GM23248 (cell line): ENCODE measurements at places on chromosomes 4 and X. TPM values are rescaled to one million over a fixed set of nuclear protein-coding genes. Genes with fewer than 3 reads are reported as not detected.

GRCh38 chr4:83388313-83388676, 53.6 kb upstream of the HPSE start:
- H3K4me3 ChIP-seq, result no peak overlapping the region
- no peak overlapping the region for H3K27ac ChIP-seq
- peaks cover 15% of the 10 kb centered on the region for H3K4me1 ChIP-seq
- no peaks in the 10 kb centered on the region for H3K36me3 ChIP-seq
- peak; percentile 27 for DNase-seq

DNA sequence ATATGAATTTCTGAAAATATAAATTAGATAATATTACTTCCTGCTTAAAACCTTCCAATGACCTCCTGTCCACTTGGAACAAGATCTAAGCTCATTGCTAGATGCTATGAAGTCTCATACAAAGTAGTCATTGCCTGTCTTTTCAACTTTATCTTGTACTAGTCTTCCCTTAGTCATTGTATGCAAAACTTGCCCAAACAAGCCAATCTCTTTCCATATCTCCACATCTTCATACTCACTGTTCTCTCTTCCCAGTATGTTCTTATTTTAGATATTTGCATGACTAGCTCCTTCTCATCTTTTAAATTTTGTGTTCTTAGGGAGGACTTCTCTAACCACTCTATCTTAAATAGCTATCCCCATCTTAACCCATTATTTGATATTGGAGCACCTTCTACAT, 33.9 kb upstream of the CDX4 start:
- DNase-seq, result no peak
- H3K27ac ChIP-seq, result no peak overlapping the region
- no peak overlapping the region for H3K4me3 ChIP-seq

DNA sequence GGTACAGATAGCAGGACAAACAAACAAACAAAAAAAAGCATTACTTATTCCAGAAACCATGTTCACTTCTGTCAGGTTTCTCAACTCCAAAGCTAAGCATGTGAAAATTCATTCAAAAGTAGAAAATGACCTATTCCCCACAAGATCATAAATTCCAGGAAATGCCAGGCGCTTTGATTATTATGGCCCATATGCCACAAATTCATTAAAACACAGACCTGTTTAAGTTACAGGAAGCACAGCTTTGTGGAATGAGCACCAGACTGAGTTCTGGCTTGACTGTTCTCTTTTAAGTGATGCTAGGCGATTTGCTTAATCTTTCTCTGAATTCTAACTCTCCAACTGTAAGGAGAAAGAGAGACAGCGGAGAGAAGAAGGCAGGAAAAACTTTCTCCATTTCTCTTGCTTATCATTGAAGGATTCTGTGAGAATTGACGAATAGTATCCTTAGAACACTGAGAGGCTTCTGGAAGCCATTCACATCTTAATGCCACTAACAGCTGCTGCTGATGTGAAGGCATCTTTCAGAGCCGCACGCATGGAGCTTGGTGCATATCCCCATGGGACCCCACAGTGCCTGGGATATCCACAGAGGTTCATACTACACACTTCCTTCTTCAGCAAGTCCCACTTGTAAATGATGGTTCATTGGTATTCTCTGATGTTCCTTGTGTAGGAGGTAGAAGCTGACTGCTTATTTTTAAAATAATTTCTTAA, 138.0 kb downstream of the ZNF674 start:
- H3K4me1 ChIP-seq, result peaks cover 9% of the 10 kb centered on the region; the same call in 1 of the 2 replicates
- no peaks in the 10 kb centered on the region for H3K27me3 ChIP-seq
- peak; percentile 13 for DNase-seq
- no peak overlapping the region for H3K4me3 ChIP-seq

GRCh38 chr4:163473576-163473975, at the start of gene TKTL2:
Gene TKTL2, minus strand, starts transcription at chr4:163473754. Its CDS starts 20 bp downstream, at chr4:163473734.
- H3K36me3 ChIP-seq, result no peaks in the 10 kb centered on the region
- no peaks in the 10 kb centered on the region for H3K27me3 ChIP-seq
- H3K4me3 ChIP-seq, result no peak within 1 kb of the TSS
- H3K4me1 ChIP-seq, result no peaks in the 10 kb centered on the region

- no peaks in the 10 kb centered on the region for H3K36me3 ChIP-seq
- peaks cover 14% of the 10 kb centered on the region for H3K4me1 ChIP-seq
- H3K4me3 ChIP-seq, result no peak overlapping the region
- peak overlapping the region; percentile 18; the same call in 1 of the 2 replicates for H3K27ac ChIP-seq
- H3K27me3 ChIP-seq, result no peaks in the 10 kb centered on the region
- peak; percentile 68 for DNase-seq
Measured at GRCh38 chrX:150575419-150575814, 7.0 kb downstream of the MTM1 start.

DNA sequence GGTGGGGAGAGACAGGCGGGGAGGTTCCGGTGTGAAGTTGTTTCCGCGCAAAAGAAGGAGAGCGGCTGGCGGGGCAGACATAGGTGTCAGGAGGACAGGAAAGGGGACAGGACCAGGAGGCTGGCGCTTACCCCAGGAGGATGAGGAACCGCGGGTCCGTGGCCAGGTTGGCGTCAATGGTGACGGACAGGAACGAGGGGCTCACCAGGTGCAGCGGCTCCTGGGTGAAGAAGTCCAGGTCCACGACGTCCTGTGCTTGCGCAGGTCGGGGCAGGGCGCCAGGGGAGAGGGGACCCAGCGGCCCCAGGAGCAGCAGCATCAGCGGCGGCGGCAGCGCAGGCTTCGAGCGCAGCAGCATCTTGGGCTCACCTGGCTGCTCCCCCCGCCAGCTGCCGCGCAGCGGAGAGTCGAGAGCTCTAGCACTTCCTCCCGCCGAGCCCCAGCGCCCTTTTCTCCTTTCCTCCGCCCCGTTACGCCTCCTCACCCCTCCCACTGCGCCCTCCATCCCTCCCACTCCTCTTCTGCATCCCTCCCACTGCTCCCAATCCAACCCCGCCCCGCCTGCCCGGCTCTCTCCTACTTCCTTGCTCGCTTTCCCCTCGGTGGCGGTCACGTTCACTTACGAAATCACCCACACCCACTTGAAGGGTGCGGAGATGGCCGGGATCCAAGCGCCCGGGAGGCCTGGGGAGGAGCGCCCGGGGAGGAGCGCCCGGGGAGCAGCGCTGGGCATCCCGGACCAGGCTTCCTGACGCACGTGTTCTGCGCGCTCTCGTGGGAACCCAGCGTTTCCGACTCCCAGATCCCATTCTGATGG, at the start of gene HPSE:
Gene HPSE (minus strand): TSS at position 424 of the 817 bp plus-strand sequence. CDS start 66 bp downstream, at position 358.
- peak within 1 kb of the TSS; percentile 76 for H3K4me3 ChIP-seq
- peak; percentile 63 for DNase-seq
- H3K27me3 ChIP-seq, result peaks cover 13% of the 10 kb centered on the region
- H3K36me3 ChIP-seq, result no peaks in the 10 kb centered on the region

DNA sequence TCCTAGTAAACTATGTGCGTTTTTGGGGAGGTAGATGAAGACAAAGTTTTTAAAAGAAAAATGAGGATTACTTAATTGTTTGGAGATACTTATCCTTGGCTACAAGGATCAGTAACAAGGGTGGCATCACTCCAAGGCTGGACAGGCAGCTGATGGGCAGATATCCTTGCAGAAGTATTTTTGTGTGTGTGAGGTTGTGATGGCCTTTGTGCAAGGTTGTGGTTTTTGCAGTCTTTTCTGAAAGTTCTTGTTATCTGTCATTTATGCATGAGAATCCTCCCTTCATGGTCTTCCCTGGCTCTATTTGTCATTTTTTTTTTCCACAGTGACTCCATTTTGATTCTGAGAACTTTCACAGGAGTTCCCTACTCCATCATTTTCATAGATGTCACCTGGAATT, 96.0 kb upstream of the C1GALT1C1 start:
- DNase-seq, result no peak
- H3K27me3 ChIP-seq, result no peaks in the 10 kb centered on the region
- no peak overlapping the region for H3K27ac ChIP-seq
- no peaks in the 10 kb centered on the region for H3K36me3 ChIP-seq

- H3K36me3 ChIP-seq, result no peaks in the 10 kb centered on the region
- no peaks in the 10 kb centered on the region for H3K4me1 ChIP-seq
- H3K27me3 ChIP-seq, result no peaks in the 10 kb centered on the region
Measured at GRCh38 chr4:35760807-35761206, 483.5 kb downstream of the ARAP2 start.

DNA sequence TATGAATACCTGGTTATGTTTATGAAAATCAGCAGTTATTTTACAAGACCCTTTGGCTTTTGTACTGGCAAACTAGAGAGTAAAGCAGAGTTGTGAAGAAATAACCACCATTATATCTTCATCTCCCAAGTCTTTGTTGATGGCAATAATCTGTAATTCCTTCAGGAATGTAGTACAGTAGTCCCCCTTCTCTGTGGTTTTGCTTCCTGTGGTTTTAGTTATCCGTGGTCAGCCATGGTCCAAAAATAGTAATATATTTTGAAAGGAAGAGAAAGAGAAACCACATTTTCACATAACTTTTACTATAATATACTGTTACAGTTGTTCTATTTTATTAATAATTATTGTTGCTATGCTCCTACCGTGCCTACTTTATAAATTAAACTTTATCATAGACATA, 27.8 kb downstream of the BANK1 start:
- peaks cover 10% of the 10 kb centered on the region for H3K4me1 ChIP-seq
- peak; percentile 45 for DNase-seq
- H3K4me3 ChIP-seq, result peak overlapping the region; percentile 12; the same call in 1 of the 2 replicates
- H3K27ac ChIP-seq, result no peak overlapping the region

The PPP4R3C gene
- not detected in 2 replicates for polyA plus RNA-seq

The XG gene
- 47.8 and 48.4 TPM in 2 replicates for polyA plus RNA-seq

- no peaks in the 10 kb centered on the region for H3K36me3 ChIP-seq
- no peaks in the 10 kb centered on the region for H3K27me3 ChIP-seq
- no peak overlapping the region for H3K4me3 ChIP-seq
- DNase-seq, result no peak
Measured at GRCh38 chr4:182179751-182180150, 63.5 kb upstream of the TENM3 start.

DNA sequence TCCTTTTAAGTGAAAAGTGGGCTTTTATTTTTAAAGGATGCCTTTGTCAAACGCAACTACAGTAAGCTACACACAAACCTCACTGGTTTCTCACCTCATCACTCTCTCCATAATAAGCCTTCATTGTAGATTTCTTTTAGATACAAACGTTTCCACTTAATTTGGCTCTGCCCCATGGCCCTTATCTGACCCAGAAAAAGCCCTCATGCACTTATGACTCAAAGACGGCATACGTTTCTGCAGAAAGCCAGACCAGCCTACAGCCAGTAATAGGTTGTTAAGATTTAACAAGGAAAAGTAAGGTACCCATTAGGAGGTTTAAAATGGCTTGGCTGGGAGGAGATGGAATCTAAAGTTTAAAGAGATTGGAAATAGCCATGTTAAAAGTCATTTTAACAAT, 914.6 kb upstream of the INTU start:
- no peaks in the 10 kb centered on the region for H3K27me3 ChIP-seq
- no peak for DNase-seq
- no peak overlapping the region for H3K27ac ChIP-seq
- H3K4me1 ChIP-seq, result no peaks in the 10 kb centered on the region
- H3K36me3 ChIP-seq, result no peaks in the 10 kb centered on the region

The NSUN7 gene
- 0.05 and 0.10 TPM in 2 replicates for polyA plus RNA-seq

DNA sequence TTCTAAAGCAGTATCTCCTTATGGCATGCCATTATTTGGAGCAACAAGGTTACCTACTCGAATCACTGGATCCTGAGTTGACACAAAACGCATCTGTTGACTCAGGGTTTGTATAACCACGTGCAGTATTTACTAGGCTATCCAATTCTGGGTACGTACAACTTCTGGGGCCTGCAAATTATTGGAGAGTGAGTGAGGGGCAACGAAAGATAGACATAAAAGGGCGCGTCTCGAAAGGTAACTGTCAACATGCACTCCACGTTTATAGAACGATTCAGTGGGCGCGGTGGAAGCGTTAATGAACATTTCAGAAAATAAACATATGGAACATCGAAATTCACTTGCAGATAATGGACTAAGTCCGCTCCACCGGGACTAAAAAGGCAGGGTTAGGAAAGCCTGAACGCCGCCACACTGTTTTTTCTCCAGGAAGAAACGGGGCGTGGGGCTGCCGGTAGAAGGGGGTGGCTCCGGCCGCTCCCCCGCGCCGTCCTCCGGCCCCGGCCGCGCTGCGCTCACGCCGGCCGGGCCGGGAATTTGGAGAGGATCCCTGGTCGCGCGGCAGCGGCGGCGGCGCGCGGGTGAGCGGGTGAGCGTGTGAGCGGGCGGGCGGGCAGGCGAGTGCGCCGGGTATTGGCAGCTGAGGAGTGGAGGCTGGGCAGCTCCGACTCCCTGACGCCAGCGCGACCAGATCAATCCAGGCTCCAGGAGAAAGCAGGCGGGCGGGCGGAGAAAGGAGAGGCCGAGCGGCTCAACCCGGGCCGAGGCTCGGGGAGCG, at the start of gene SMAD1:
Gene SMAD1 (plus strand): TSS at position 690 of the 778 bp plus-strand sequence. CDS start 32,761 bp downstream, outside the sequence.
- H3K4me1 ChIP-seq, result peaks cover 13% of the 10 kb centered on the region; the same call in 1 of the 2 replicates
- peak within 1 kb of the TSS; percentile 90 for H3K4me3 ChIP-seq
- peak; percentile 96 for DNase-seq

DNA sequence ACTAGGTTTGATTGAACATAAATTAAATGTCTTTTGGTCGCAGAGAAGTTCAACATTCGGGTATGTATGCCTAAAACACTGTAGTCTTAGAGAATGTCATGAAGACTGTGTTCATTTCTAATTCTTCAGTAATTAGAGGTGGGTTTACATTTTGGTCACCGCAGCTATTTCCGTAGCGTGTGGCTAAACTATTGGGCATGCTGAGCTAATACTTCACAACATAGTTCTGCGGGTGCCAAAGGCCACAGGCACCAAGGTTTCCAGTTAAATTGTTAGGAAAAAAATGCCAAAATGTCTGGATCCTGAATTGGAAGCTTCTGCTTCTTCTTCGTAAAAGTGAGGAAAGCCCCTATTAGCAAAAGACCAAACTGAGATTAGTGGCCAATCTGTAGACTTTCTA, 25.1 kb downstream of the SMIM31 start:
- H3K4me3 ChIP-seq, result peak overlapping the region; percentile 21
- peaks cover 27% of the 10 kb centered on the region for H3K4me1 ChIP-seq
- peak; percentile 82 for DNase-seq
- H3K27me3 ChIP-seq, result no peaks in the 10 kb centered on the region
- peak overlapping the region; percentile 80 for H3K27ac ChIP-seq
- no peaks in the 10 kb centered on the region for H3K36me3 ChIP-seq

- peak overlapping the region; percentile 21; the same call in 1 of the 2 replicates for H3K4me3 ChIP-seq
- peak; percentile 96 for DNase-seq
- H3K36me3 ChIP-seq, result no peaks in the 10 kb centered on the region
- H3K27ac ChIP-seq, result peak overlapping the region; percentile 88
- H3K4me1 ChIP-seq, result peaks cover 18% of the 10 kb centered on the region
Measured at GRCh38 chr4:8506373-8507195, 66.0 kb downstream of the TRMT44 start.

- H3K27ac ChIP-seq, result no peak overlapping the region
- no peaks in the 10 kb centered on the region for H3K27me3 ChIP-seq
- H3K4me3 ChIP-seq, result no peak overlapping the region
- H3K4me1 ChIP-seq, result no peaks in the 10 kb centered on the region
Measured at GRCh38 chr4:40197879-40198689, 1.3 kb downstream of the RHOH start.
